ENCODE measurements at places on chromosomes 6 and 20.

DNA sequence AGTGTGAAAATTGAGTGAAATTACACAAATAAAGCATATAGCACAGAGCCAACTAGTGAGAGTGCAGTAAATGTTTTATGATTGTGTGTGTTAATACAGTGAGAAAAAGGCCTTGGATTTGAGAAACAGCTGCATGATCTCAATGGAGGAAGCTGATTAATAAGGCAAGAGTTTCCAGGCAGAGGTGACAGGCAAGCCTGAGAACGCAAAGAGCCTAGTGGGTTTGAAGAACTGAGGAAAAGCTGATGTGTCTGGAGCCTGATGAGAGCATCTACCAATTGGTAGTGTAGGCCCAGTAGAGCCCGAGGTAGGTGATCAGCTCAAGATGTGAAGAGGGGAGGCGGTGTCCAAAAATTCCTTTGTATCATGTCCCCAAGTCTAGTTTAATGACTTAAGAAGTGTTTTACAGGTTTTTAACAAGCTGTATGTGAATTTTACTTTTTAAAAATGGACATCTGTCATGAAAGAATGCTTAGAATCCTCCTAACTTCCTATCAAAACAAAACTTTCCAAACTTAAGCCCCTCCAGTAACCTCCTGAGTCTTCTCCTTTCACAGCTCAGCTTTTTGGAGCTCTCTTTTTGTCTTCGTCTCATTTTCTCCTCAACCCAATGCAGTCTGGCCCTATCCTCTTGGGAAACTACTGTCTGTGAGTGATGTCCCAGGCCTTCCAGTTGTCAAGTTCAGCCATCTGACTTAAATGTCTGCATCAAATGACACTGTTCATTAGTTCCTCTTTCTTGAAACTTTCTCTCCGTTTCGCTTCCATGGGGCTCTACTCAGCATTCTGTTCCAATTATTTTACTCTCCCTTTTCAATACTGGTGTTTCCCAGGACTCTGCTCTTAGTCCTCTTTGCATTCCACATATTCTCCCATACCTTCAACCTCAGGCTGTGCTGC lies 1.2 kb downstream of the CDC40 start:
- DNase-seq = no peak

GRCh38 chr6:106789428-106790148 lies 160.2 kb downstream of the QRSL1 start:
- DNase-seq = no peak

DNA sequence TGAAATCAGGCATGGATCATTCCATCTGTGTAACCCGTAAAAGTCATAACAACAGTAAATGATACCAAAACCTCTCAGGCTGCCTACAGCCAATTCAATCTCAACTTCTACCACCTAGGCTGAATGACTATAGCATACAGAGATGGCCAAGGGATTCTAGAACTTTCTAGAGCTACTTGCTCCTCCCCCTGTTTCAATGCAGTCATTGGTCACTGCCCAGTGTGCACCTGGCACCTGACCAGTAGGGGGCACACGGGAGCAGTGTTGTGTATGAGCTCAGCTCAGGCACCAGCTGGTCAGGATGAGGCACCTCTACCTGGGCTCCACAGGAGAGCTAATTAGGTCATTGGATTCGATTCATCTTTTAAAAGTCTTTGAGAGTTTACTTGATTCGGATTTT lies 86.2 kb downstream of the PLEKHG1 start:
- peak; percentile 19 for DNase-seq

DNA sequence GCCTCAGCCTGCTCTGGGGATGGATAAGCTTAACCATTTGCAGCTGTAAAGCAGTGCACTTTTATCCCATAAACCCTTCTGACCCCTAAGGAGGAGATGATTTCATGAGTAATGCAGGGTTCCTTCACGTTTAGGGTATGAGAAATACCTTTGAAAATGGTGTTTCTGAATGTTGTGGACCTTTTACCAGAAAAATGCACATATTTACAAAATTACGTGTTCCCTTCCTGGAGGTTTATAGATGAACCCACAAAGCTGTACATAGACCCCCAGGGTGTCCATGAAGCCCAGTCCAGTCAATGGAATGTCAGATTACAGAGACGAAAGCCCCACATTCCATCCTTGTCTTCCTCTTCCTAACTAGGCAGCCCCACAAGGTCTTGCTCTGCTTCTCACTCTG lies 78.6 kb upstream of the INSM1 start:
- no peak for DNase-seq

DNA sequence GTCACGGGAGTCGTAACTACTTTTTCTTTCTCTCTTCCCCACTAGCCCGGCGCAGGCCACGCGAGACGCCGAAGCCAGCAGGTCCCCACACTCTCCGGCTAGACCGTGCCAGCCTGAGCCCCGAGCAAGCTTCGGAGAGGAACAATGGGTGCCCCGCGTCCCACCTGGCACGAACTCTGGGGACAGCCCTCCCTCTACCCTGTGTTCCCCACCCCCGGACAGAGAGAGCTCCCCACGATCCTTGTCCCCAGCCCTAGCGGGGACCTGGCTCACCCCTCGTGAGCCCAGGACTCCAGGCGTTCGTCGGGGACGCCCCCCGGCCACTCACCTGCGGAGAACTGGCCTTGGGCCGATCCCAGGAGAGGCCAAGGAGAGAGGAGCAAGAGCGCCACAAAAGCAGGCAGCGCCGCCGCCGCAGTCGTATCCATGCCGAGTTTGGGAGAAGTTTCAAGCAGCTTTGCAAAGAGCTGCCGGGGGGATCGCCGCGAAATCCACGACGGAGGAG lies 416 bp downstream of the PTPRK start:
- DNase-seq = no peak

GRCh38 chr20:1278993-1279392 lies 12.9 kb downstream of the SNPH start:
- no peak for DNase-seq

DNA sequence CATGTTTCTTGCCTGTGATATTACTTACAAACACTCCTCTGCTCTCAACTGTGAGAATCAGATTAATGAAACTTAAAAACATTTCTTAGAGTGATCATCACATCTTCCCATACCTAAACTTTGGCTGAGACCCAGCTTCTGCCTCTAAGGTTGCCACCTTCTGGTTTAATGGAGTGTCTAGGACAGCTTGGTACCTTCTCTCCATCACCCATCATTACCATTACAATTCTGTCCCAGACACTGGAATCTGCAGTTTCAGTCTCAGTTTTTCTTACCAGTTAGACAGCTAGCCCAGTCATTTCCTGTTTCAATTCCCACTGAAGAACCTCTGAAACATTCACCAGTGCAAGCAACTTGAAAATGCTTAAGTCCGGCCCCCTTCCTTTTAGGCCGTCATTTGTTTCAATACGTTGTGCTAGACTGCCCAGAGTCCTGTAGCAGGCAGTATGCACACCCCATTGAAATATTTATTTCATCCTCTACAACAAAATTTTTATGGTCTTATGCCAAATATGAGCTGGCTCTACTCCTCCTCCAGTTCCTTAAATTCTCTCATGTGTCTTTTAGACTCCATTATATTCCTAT lies 107.0 kb upstream of the FOXO3 start:
- DNase-seq = no peak

GRCh38 chr6:158049055-158050028 lies 67.7 kb downstream of the SYNJ2 start:
- DNase-seq = no peak

GRCh38 chr6:63947792-63948529 lies 312.4 kb downstream of the PHF3 start:
- no peak for DNase-seq

- peak; percentile 33 for DNase-seq
Measured at GRCh38 chr20:21397341-21398108, at the start of gene NKX2-4. Gene NKX2-4 (minus strand): TSS chr20:21397526. CDS start chr20:21397399, 127 bp downstream.

GRCh38 chr6:142816031-142816430 lies 128.9 kb downstream of the HIVEP2 start:
- DNase-seq = no peak

DNA sequence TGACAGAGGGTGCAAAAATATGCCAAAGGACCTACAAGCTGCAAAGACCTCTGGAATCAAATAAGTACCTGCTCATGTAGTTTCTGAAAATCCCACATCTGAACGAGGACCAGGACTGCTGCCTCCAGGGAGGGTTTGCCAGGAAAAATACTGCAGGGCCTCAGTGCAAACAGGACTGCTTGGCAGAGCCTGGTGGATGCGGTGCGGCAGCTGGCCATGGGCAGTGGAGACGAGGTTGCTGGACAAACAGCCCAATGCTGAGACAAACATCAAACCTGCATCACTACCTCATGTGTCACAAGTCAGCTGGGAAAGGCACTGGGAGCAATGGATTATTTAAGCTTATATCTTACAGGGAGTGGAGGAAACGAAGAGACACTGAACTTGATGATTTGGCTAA lies 238.8 kb downstream of the PAX1 start:
- no peak for DNase-seq

GRCh38 chr20:2691663-2692035 lies 931 bp upstream of the EBF4 start:
- no peak for DNase-seq

- no peak for DNase-seq
Measured at GRCh38 chr6:98670045-98670746, 164.2 kb upstream of the POU3F2 start.

DNA sequence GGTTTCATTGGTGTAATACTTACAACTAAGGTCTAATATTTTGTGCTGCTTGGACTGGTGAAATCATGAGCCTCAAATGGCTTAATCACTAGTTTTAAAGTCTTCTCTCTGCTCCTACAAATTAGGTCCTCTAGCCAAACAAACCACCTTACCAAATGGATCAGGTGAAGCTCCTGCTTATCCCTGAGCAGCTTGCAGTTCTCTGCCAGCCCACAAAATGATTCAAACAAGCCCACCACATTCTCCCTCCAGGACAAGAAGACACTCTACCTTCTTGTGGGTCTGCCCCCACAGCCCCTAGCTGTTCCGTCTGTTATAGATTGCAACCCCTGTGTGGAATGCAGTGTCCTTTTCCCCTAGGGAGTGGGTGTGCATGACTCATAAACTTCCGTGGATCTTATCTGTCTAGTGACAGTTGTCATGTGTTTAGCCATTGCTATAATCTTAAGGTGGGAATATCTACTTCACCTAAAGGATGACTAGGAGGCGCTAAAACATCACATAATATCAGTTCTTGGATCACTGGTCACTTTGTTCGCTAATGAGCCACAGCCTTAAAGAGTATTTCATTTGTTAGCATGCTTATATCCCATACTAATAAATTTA lies 940.5 kb upstream of the MANEA start:
- DNase-seq = no peak

DNA sequence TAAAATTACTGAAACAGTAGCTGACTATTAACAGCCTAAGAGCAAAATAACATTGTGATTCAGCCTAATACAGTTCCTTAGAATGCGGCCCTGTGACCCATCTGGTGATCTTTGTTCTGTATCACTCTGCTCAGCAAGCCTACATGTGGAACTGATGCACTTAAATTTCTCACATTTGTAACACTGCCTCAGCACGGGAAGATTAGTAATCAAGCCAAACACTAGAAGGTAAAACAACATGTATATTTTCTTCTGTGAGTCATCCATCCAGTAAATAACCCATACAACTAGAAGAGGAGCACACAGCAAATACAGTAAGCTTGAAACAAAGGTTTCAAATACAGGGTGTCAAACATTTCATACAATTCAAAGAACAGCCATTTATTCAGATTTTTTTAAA lies 189.7 kb upstream of the NOX3 start:
- no peak for DNase-seq

- peak; percentile 85 for DNase-seq
Measured at GRCh38 chr6:164749221-164750064, 560.0 kb downstream of the C6orf118 start.

GRCh38 chr6:10756085-10756484 lies 8.5 kb downstream of the TMEM14B start:
- no peak for DNase-seq

- no peak for DNase-seq
Measured at GRCh38 chr6:25009393-25009710, 73.6 kb upstream of the RIPOR2 start.

- DNase-seq = no peak
Measured at GRCh38 chr6:63685446-63686379, 50.1 kb downstream of the PHF3 start.

DNA sequence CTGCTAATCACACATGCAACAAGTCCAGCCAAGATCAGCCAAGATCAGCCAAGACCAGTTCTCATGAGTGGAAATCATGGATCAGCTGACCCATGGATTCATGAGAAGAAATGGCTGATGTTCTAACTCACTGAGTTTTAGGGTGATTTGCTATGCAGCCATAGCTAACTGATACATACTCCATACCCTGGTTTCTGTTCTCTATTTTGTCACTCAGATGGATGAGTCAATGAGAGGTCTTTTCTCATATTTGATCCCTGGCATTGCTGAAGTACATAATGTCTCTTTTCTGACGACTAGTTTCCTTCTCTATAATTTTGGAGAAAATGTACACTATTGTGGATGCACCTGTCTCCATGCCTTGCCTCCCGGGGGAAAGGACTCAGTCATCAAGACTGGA lies 118.4 kb upstream of the LY86 start:
- DNase-seq = no peak

- no peak for DNase-seq
Measured at GRCh38 chr6:45900808-45901752, 114.6 kb downstream of the CLIC5 start.

DNA sequence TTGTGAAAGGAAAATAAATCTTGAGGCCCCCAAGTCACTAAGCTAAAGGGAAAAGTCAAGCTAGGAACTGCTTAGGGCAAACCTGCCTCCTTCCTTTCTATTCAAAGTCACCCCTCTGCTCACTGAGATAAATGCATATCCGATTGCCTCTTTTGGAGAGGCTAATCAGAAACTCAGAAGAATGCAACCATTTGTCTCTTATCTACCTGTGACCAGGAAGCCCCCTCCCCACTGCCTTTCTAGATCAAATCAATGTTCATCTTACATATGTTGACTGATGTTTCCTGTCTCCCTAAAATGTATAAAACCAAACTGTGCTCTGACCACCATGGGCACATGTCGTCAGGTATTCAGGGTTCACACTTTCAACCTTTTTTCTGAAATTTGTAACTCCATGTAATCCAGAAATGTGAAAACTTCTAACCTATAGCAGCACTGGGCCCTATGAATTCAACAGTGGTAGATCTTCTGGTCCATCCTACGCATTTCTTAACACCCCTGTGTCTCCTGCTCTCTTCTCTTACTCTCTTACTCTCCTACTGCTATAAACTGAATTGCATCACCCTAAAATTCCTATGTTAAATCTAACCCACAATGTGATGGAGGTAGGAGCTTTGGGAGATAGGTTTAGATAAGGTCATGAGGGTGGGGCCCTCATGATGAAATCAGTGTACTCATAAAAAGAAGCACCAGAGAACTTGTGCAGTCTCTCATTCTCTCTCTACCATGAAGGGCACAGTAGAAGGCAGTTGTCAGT lies 89.3 kb downstream of the EPB41L2 start:
- DNase-seq = no peak

GRCh38 chr20:11918391-11918845 lies 725 bp downstream of the BTBD3 start:
- DNase-seq = no peak

- no peak for DNase-seq
Measured at GRCh38 chr6:44951253-44951747, 376.8 kb upstream of the RUNX2 start.

GRCh38 chr20:52037370-52037769 lies 154.2 kb downstream of the ZFP64 start:
- no peak for DNase-seq
